ENCODE measurements at places on chromosomes 13 and 19. TPM values are rescaled to one million over a fixed set of nuclear protein-coding genes. Genes with fewer than 3 reads are reported as not detected.
A peak's percentile ranks its signal among the peaks of the same experiment; 100 is the strongest.

- H3K36me3 ChIP-seq = no peaks in the 10 kb centered on the region
- no peak overlapping the region for H3K27ac ChIP-seq
- H3K27me3 ChIP-seq = peaks cover 8% of the 10 kb centered on the region
- DNase-seq = no peak
Measured at GRCh38 chr13:23901365-23901764, 4.1 kb upstream of the C1QTNF9B start.

The ATXN8OS gene
- not detected for total RNA-seq

The PEX11G gene
- total RNA-seq = 4.1 TPM

DNA sequence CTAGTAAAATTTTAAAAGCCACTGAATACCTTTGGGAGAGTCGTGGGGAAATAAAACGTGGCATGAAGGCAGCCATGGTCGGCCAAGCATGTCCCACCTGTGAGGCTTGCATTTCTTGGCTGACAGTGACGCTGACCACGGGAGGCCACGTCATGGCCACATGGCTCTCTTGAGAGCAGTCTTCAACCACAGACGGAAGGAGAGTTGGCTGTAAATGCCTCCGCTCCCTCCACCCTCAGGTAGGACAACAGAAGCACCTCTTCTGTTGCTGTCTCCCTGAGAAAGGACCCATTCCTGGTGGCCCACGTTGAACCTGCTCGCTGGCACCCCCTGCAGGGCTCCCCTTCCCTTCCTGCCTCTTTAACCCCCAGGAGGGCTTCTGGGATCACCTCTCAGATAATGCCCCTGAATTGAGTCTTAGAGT is 10.6 kb upstream of the LRRC25 start:
- DNase-seq = no peak
- no peaks in the 10 kb centered on the region for H3K27me3 ChIP-seq

The KCNN1 gene
- total RNA-seq = 0.60 TPM

The ZNF135 gene
- total RNA-seq = 4.6 TPM

DNA sequence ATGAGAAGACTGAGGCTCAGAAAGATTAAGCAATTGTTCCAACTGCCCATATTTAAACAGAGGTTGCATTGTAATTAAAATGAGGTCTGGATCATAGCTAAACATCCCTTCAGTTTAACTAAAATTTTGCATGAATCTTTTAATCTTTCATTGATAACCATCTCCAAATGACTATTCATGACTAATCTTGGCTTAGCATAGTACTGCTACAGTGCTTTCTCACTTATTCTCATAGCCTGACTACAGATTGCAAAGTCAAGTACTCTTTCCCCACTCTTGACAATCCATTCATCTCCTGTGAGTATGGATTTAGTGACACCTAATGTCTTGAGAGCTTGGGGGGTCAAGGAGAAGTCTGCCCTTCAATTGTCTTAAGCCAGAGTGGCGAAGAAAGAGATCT is 258.4 kb downstream of the RFC3 start:
- no peak for DNase-seq
- H3K4me3 ChIP-seq = no peak overlapping the region
- peaks cover 3% of the 10 kb centered on the region for H3K4me1 ChIP-seq
- H3K27ac ChIP-seq = no peak overlapping the region
- H3K36me3 ChIP-seq = no peaks in the 10 kb centered on the region

DNA sequence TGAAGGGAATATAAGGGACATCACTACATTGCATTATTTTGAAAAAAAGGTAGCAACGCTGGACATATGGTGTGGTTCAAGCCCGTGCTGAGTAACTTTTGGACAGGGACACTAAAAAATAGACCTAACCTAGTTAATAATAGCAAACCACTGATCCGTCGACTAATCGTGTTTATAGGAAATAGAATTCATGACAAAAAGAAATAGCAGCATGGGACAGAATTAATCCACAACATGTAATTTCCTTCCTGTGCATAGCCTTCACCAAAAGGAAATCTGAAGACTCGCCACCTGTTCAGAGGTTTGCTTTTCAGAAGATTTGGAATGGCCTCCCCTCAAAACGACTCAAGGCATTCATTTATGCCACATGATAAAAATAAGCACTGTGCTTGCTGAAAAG is 128.7 kb downstream of the FGF14 start:
- H3K4me3 ChIP-seq = no peak overlapping the region
- no peak for DNase-seq
- no peak overlapping the region for H3K27ac ChIP-seq
- no peaks in the 10 kb centered on the region for H3K36me3 ChIP-seq

- H3K27ac ChIP-seq = no peak overlapping the region
- H3K27me3 ChIP-seq = no peaks in the 10 kb centered on the region
- peaks cover 7% of the 10 kb centered on the region for H3K4me1 ChIP-seq
- no peak for DNase-seq
Measured at GRCh38 chr19:31146015-31146414, 203.2 kb downstream of the TSHZ3 start.

DNA sequence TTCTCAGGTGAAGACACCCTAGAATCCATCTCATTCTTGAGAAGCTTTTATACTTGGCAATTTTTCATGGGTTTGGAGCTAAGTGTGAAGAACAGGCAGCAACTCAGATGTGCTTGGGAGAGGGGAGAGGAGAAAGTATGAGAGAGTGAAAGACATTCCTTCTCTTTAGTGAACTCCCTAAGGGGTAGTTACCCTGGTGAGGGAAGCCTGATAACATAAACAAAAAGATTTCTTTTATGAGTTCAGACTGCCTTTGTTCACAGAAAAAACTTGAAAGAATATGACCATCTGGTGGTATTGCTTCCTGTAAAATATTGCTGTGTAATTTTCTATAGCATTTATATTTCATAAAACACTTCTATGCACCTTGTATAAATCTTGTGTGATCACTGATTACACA is at the start of gene STOML3:
TSS of gene STOML3 (minus strand) at position 139 of the 400 bp plus-strand sequence. CDS start at position 29, 110 bp downstream.
- no peak within 1 kb of the TSS for H3K4me3 ChIP-seq
- no peaks in the 10 kb centered on the region for H3K4me1 ChIP-seq
- DNase-seq = peak; percentile 4
- H3K36me3 ChIP-seq = no peaks in the 10 kb centered on the region
- no peak within 1 kb of the TSS for H3K27ac ChIP-seq

- no peaks in the 10 kb centered on the region for H3K27me3 ChIP-seq
- no peak overlapping the region for H3K4me3 ChIP-seq
- H3K4me1 ChIP-seq = no peaks in the 10 kb centered on the region
- H3K27ac ChIP-seq = no peak overlapping the region
- H3K36me3 ChIP-seq = no peaks in the 10 kb centered on the region
Measured at GRCh38 chr13:103935117-103935516, 868.9 kb upstream of the SLC10A2 start.

The TDRD3 gene
- total RNA-seq = 25.4 TPM

GRCh38 chr13:111143865-111144540 is 28.9 kb downstream of the ARHGEF7 start:
- no peak overlapping the region for H3K27ac ChIP-seq
- no peak for DNase-seq
- H3K27me3 ChIP-seq = peaks cover 5% of the 10 kb centered on the region
- no peaks in the 10 kb centered on the region for H3K36me3 ChIP-seq
- H3K4me1 ChIP-seq = no peaks in the 10 kb centered on the region
- H3K4me3 ChIP-seq = no peak overlapping the region

DNA sequence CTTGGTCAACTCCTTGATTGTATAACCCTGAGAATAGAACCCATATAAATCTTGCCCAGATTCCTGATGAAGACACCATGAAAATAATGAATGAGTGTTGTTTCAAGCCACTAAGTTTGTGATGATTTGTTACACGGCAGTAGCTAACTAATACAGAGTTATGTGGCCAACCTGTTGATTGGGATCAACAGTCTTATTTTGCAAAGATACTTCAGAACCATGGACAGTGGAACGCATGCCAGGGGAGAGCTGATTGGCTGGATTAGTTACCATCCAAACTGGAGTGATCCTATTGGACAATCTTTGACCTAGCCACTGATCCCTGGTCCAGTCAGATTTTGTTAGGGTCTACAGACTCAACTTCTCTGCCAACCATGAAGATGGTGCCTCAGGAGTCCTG is 26.6 kb downstream of the CD70 start:
- no peaks in the 10 kb centered on the region for H3K27me3 ChIP-seq
- H3K4me1 ChIP-seq = no peaks in the 10 kb centered on the region
- no peaks in the 10 kb centered on the region for H3K36me3 ChIP-seq
- H3K27ac ChIP-seq = no peak overlapping the region
- H3K4me3 ChIP-seq = no peak overlapping the region

- H3K4me1 ChIP-seq = no peaks in the 10 kb centered on the region
- no peaks in the 10 kb centered on the region for H3K27me3 ChIP-seq
- peak within 1 kb of the TSS; percentile 72 for H3K27ac ChIP-seq
- peak; percentile 74 for DNase-seq
- no peak within 1 kb of the TSS for H3K4me3 ChIP-seq
Measured at GRCh38 chr13:41019011-41019487, at the start of gene ELF1. TSS of gene ELF1 (minus strand) at chr13:41019316. CDS start at chr13:40982054, 37,262 bp downstream.

DNA sequence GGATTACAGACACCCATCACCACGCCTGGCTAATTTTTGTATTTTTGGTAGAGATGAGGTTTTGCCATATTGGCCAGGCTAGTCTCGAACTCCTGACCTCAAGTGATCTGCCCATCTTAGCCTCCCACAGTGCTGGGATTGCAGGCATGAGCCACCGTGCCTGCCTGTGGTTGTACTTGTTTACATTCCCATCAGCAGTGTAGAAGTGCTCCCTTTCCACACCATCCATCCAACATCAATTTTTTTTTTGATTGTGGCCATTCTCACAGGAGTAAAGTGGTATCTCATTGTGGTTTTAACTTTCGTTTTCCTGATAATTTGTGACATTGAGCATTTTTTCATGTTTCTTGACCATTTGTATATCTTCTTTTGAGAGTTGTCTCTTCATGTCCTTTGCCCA is 1019.4 kb upstream of the SLC10A2 start:
- DNase-seq = no peak
- H3K36me3 ChIP-seq = no peaks in the 10 kb centered on the region
- H3K4me3 ChIP-seq = no peak overlapping the region
- H3K27me3 ChIP-seq = no peaks in the 10 kb centered on the region
- no peak overlapping the region for H3K27ac ChIP-seq

The CPB2 gene
- 16.7 TPM for total RNA-seq

The DLL3 gene
- not detected for total RNA-seq

- no peak overlapping the region for H3K4me3 ChIP-seq
- no peaks in the 10 kb centered on the region for H3K4me1 ChIP-seq
- DNase-seq = peak; percentile 50
- no peak overlapping the region for H3K27ac ChIP-seq
Measured at GRCh38 chr13:102707467-102707866, 12.6 kb upstream of the METTL21C start.

The ZNF208 gene
- total RNA-seq = 33.8 TPM

The SPRY2 gene
- total RNA-seq = 49.8 TPM

DNA sequence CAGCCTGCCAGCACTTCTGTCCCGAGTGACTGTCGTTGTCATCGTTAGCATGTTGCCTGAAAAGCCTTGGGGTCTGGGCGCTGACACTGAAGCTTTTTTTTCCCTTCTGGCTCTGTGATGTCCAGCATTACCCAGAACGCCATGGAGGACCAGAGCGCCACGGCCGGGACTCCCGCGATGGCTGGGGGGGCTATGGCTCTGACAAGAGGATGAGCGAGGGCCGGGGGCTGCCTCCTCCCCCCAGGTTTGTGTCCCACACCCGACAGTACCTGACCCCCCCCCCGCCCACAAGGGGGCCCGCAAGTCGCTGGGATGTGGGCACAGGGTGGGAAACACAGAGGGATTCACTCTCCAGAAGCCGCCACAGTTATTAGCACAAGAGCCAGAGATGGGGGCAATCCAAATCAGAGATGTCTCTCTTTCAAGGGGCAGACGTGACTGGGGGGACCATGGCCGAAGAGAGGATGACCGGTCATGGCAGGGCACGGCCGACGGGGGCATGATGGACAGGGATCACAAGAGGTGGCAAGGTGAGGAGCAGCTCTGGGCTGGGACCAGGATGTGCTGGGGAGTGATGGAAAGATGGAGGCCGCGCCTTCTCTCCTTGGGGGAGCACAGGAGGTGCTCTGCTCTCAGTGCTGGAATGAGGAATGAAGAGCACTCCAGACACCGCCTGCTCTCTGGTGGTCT is 13.2 kb downstream of the MICOS13 start:
- H3K27me3 ChIP-seq = no peaks in the 10 kb centered on the region
- H3K27ac ChIP-seq = no peak overlapping the region
- DNase-seq = no peak
- peaks cover 41% of the 10 kb centered on the region for H3K36me3 ChIP-seq
- no peaks in the 10 kb centered on the region for H3K4me1 ChIP-seq
- H3K4me3 ChIP-seq = no peak overlapping the region

DNA sequence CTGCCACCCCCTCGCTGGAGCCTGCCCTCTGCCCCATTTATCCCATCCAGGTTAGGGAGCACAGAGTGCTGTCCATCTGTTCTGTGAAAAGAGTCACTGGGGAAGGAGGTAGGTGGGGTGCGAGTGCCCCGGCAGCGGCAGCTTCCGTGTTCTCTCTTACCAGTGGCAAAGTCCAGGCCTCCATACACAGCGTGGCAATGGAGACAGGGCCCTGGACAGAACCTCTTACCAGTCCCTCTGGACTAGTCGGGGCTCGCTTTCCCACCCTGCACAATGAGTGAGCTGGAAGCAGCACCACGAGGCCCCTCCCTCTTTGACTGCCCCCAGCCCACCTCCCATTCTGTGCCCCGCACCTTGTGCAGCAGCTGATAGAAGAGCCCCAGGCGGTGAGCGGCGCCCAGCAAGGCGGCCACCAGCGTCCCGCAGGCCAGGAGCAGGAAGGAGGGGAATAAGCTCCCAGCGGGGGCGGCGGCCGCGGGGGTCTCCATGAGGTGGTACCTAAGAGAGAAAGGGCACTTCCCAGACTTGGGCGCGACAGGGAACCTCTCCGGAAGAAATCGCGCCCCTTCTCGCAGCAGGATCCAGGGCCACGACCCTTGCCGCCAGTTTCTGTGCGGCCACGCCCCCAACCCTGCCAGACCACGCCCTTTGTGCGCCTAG is 17.5 kb downstream of the SYDE1 start:
- DNase-seq = no peak
- H3K36me3 ChIP-seq = peaks cover 10% of the 10 kb centered on the region
- peak overlapping the region; percentile 84 for H3K4me3 ChIP-seq

The SIN3B gene
- 60.8 TPM for total RNA-seq

DNA sequence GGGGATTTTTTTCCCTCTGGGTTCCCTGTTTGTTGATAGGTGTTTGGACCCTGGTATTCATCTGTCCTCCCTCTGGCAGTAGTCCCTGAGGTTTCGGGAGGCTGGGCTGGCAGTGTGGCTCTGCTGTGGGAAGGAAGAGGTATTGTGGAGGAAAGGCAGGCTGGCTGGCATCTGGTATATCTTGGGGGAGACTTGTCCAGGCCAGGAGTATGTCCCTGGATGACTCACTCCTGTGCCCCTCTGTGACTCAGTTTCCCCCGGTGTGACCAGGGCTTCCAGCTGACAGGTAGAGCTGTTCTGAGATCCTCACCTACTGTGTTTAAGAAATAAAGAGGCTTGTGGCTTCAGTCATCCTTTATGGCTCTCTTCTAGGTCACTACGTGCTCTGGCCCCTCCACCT is 14.2 kb upstream of the ZNF492 start:
- no peak for DNase-seq
- H3K4me3 ChIP-seq = no peak overlapping the region

- H3K36me3 ChIP-seq = no peaks in the 10 kb centered on the region
- H3K4me3 ChIP-seq = no peak overlapping the region
- DNase-seq = no peak
- no peak overlapping the region for H3K27ac ChIP-seq
- no peaks in the 10 kb centered on the region for H3K27me3 ChIP-seq
Measured at GRCh38 chr13:27000686-27001085, 170.9 kb downstream of the USP12 start.

- H3K4me1 ChIP-seq = no peaks in the 10 kb centered on the region
- H3K27me3 ChIP-seq = peaks cover 2% of the 10 kb centered on the region
- H3K4me3 ChIP-seq = no peak overlapping the region
- H3K27ac ChIP-seq = no peak overlapping the region
- H3K36me3 ChIP-seq = no peaks in the 10 kb centered on the region
Measured at GRCh38 chr13:102555914-102556553, 40.8 kb upstream of the TPP2 start.
